ENCODE measurements at places on chromosomes 1 and 21.

DNA sequence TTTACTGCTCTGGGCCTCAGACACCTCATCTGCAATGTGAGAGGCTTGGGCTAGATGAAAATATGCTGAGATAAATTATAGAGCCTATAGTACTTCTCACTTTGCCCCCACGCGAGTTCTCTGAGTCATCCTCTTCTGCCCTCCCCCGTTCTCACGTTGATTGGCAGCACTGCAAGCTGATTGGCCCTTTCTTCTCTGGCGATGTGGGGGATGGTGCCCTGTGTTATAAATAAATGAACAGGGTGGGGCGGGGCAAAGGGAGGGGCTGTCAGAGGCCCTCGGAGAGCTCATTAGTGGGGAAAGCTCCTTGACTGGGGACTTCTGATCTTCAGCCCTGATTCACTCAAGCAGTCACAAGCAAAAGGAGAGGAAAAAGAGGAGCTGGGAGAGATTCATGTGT is 64.3 kb upstream of the ZC3H12A start:
- no peak for DNase-seq

DNA sequence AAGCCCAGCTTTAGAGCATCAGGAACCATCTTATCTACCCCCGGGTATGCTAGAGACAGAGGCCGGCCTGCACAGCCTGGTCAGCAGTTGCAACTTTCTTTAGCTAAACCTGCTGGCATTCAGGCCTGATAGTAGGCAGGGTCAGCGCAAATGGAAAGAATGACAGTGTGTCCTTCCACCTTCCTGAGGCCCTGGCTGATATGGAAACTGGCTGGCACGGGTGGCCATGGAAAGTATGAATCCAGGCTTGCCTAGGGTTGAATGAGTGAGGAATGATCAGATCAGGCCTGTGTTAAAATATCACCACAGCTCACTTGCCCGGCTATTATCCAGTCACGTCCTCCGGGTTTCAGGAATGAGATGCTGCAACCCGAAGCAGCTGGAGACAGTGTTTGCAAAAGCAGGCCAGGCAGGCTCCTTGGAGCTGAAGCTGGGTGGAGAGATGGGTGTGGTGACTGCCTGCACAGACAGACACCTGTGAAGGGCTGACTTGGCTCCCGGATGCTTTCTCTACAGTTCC is 34.7 kb downstream of the RCAN1 start:
- DNase-seq = no peak

- peak; percentile 56 for DNase-seq
Observed at GRCh38 chr1:228228601-228229074, 20.8 kb downstream of the OBSCN start.

- DNase-seq = no peak
Observed at GRCh38 chr1:41863718-41864117, 55.0 kb downstream of the HIVEP3 start.

DNA sequence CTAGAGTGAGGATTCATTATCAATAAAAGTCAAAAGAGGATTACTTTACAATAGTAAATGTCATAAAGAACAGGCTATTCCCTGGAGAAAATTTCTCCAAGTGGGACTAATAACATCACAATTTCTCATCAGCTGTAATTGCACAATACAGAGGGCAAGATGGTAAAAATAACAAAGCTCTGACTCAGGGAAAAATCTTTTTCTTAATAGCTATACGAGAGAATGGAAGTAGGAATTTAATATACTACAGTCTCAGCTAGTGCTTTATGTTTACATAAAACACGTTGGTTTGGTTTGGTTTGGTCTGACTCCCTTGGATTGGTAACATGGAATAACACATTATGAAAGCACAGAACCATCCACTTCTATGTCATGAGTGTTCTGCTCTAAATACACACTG is 397.6 kb downstream of the LRRIQ3 start:
- no peak for DNase-seq

GRCh38 chr1:154411525-154411924 is 6.4 kb downstream of the IL6R start:
- no peak for DNase-seq

DNA sequence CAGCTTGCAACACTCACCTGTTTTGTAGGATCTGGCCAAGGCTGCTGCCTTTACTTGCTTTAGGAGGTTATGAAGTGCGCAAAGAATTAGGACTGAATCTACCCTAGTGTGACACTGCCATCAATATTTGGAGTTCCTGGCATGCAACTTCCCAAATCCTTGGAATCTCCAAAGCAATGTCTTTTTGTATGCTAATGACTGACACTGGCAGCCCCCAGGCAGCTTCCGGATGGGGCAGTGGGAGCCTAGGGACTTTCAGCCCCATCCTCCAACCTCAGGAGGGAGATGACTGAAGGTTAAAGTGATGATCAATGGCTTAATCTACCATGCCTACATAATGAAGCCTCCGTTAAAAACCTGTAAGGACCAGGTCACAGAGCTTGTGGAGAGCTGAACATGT is 5.5 kb downstream of the RCC2 start:
- no peak for DNase-seq

- DNase-seq = no peak
Observed at GRCh38 chr1:89946532-89946931, 48.4 kb upstream of the ZNF326 start.

DNA sequence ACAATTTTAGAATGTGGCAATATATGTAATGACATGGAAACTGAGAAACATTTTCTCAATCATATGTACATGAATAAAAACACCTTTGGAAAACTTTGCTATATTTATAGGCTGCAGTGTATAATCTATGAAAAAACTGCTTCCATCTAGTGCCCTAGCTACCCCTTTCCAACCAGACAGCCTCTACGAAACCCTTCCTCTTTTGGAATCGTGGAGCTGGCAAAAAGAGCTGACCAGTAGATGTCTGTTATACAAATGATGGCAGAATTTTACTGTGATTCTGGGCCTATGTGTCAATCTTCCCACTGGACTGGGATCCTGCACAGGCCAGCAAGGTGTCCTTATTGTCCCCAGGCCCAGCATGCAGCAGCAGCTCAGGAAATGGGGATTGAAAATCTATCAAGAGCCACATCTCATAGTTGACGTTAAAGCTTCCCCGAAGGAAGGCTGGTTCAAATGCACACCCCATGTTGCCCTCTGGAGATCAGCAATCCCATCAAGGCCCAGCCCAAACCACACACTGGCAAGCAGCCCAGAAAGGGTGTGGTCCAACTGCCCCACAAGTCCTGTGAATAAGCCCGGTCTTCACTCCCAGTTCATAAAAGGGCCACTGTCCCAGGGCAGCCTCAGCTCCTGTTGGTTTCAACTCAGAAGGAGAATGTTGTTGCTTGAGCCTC is 8.8 kb upstream of the FAM20B start:
- no peak for DNase-seq

- DNase-seq = no peak
Observed at GRCh38 chr1:158391099-158391498, 8.2 kb downstream of the OR10T2 start.

GRCh38 chr1:115847787-115848186 is 6.9 kb upstream of the NHLH2 start:
- no peak for DNase-seq

- DNase-seq = no peak
Observed at GRCh38 chr1:150881331-150882070, 5.1 kb upstream of the ARNT start.

GRCh38 chr1:85573322-85573721 is 7.2 kb upstream of the CCN1 start:
- DNase-seq = peak; percentile 44

DNA sequence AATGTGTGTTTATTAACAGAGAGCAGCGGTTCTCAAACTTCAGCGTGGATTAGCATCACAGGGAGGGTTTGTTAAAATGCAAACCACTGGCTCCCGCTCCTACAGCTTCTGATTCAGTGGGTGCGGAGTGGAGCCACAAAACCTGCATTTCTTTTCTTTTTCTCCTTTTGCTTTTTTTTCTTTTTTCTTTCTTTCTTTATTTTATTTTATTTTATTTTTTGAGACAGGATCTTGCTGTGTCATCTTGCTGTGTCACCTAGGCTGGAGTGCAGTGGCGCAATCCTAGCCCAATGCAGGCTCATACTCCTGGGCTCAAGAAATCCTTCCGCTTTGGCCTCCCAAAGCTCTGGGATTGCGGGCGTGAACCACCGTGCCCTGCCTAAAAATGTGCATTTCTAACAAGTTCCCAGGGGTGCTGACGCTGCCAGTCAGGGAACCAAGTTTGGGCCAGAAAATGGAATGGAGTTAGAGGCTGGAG is 20.9 kb upstream of the SLC1A7 start:
- DNase-seq = no peak

GRCh38 chr1:2110738-2111673 is 60.8 kb downstream of the PRKCZ start:
- no peak for DNase-seq

- DNase-seq = no peak
Observed at GRCh38 chr1:156912861-156913808, 7.3 kb upstream of the LRRC71 start.

DNA sequence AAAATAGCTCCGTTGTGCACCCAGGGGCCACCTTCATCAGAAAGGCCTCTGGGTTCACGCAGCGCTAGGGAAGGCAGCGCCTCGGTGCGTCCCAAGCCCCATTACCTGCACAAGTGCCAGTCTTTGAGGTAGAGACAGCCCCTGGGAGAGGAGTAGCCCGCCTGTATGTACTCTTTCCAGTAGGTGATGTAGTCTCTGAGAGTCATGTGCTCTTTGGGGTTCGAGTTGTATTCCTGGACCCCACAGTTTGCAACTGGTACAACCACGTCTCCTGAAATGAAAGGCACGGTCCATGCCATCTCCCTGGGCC is 601 bp downstream of the JMJD4 start:
- DNase-seq = no peak

GRCh38 chr1:101086783-101087182 is 61.2 kb upstream of the DPH5 start:
- no peak for DNase-seq

DNA sequence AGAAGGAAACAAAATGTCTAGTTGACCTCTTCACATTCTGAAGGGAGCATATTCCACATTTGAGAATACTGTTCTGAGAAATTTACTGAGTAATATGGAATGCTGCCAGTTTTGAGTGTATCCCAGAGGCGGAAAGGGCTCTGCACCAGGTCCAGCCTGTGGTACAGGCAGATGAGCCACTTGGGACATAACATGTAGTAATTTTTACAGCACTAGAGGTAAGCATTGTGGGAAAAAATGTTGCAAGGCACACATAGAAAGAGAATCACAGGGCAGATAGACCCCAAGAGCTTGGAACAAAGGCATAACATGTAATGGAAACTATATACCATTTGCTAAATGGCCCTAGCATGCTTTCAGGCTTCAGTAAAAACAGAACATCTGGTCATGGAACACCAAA is 228.5 kb downstream of the USH2A start:
- DNase-seq = no peak

DNA sequence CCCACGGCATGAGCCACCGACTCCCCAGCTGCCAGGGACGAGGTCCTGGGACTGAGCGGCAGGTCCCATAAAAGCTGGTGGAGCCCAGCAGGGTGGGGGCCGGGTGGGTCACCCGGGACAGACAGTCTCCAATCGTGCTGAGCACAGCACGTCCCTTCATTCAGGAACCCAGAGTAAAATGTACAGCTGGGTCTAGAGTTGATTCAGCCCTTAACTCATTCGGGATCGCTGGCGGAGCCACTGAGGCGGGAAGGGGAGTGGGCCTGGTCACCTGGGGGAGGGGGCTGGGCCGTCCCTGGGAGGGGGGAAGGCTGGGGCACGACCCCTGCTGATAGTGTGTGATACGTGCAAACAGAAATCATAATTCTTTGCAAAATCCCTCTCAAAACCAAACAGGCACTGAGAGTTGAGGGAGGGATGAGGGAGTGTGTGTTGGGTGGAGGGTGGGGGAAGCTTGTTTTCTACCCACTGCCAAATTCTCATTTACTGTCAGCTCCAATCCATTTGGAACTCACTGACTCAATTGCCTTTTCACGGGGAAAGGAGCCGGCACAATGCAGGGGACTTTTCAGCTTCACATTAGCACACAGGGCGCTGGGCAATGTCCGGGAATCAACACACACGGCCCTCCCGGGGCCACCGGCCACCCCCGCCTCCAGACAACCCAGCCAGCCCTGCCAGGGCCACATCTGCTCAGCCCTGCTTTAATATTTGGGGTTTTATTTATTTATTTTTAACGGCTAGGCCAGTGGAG is 13.8 kb downstream of the CASZ1 start:
- DNase-seq = no peak

DNA sequence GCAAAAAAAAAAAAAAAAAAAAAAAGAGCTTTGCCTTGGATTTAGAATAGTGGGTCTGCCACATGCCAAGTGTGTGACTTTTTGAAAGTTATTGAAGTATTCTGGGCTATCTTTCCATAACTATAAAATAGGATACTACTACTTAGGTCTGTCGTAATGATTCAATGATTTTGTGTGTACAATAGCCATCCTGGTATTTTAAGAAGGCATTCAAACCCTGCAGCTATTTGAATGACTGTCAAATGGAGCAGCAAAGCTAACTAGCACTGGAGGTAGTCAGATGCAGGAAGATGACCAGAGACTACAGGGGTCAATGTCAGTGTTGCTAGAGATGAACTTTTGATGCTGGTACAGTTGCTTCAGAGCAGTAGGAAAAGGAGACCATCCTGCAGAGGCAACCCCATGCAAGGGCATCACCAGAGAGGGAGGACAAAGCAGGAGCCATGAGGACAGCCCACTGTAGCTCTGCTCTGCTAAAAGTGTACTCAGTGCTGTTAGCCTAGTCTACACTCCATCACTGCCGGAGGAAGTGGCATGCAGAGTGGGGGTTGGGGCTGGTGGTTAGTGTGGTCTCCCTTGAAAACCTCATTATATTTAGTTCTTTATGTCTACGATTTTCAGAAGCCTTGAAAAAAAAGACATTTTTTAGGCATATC is 29.0 kb downstream of the DUSP10 start:
- DNase-seq = no peak

GRCh38 chr1:7989762-7990428 is 28.4 kb downstream of the PARK7 start:
- no peak for DNase-seq

DNA sequence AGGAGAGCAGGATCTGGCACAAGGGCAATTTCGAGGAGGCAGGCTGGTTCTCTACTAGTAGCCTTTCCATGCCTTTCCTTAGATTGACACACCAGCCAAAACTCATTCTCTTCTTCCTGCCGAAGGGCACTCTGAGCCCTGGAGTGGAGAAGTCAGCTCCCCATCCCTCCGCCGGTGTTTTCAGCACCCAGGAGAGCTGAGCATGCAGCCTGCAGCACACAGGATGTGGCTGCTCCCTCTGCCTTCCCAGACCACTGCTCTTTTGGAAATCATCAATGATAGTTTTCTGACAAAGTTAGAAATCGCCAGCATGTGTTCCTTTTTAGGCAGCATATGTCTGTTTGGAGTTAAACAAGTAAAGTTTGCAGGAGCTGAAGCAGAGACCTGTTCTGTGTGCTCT is 11.7 kb downstream of the RNU5D-1 start:
- DNase-seq = no peak

DNA sequence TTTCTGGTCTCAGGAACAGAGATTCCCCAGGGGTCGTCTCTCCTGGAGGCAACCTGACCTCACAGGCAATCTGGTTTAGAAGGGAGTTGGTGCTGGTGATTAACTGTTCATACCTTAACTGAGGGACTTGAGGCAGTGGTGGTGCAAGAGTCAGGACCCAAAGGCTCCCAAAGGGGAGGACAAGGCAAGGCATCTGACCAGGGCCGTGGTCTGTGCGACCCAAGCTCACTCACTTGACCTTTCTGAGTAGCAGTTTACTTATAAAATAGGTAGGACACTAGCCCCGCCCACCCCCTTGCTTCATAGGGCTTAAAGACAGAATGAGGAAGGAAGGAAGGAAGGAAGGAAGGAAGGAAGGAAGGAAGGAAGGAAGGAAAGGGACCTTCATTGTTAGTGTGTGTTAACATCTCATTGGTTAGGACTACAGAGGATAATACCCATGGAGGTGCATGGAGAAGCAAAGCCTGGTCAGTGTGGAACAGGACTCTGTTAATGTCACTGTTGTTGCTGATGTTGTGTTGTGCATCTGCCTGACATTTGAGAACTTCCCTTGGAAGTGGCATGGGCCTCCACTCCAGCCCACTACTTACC is 4.6 kb upstream of the KCNA2 start:
- DNase-seq = no peak
